ENCODE measurements at places on chromosomes 1 and 21. TPM values are rescaled to one million over a fixed set of nuclear protein-coding genes. Genes with fewer than 3 reads are reported as not detected.
A peak's percentile ranks its signal among the peaks of the same experiment; 100 is the strongest.

GRCh38 chr1:228154670-228155571, 5.2 kb downstream of the GJC2 start:
- peaks cover 14% of the 10 kb centered on the region for H3K4me1 ChIP-seq
- no peak overlapping the region for H3K4me3 ChIP-seq
- H3K27ac ChIP-seq = no peak overlapping the region
- H3K27me3 ChIP-seq = no peaks in the 10 kb centered on the region
- no peaks in the 10 kb centered on the region for H3K36me3 ChIP-seq

DNA sequence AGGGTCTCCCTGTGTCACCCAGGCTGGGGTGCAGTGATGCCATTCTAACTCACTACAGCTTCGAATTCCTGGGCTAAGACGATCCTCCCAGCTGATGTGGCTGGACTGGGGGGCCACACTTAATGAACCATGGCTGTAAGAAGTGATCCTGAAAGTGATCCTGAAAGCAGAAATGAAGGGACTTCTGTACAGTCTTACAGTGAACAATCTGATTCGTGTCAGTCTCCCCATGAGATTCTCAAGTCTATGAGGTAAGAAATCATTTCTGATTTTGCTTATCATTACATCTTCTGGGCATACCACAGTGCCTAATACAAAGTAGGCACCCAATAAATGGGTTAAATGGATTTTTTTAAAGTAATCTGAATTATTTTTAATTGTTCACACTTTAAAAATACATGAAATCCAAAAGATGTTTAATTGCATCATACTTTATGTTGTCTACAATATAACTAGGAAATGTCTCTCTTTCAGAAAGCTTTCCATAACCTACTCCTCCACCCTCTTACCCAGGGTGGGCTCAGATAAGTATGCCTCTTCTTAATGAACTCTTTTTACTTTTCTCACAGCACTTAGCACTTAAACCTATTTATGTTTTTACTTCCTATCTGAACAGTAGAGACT, 21.5 kb downstream of the TUT4 start:
- DNase-seq = no peak
- no peaks in the 10 kb centered on the region for H3K27me3 ChIP-seq
- peaks cover 18% of the 10 kb centered on the region for H3K4me1 ChIP-seq

- H3K4me3 ChIP-seq = peak overlapping the region; percentile 94
- H3K27me3 ChIP-seq = no peaks in the 10 kb centered on the region
- DNase-seq = no peak
- peaks cover 49% of the 10 kb centered on the region for H3K4me1 ChIP-seq
- H3K36me3 ChIP-seq = peaks cover 8% of the 10 kb centered on the region
Measured at GRCh38 chr1:179881642-179882252, 338 bp upstream of the TOR1AIP1 start.

DNA sequence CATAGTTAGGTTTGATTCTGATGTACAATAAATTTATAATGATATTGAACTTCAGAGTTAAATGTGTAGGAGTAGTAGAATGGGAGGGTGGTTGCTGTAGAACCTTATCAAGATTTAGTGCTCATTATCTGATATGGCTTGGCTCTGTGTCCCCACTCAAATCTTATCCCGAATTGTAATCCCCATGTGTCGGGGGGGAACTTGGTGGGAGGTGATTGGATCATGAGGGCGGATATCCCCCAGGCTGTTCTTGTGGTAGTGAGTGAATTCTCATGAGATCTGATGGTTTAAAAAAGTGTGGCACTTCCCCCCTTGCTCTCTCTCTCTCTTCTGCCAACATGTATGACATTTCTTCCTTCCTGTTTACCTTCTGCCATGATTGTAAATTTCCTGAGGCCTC, 265.5 kb downstream of the GRIK1 start:
- no peak overlapping the region for H3K4me3 ChIP-seq
- H3K27me3 ChIP-seq = no peaks in the 10 kb centered on the region
- no peak for DNase-seq
- no peaks in the 10 kb centered on the region for H3K4me1 ChIP-seq

The MTARC2 gene
- total RNA-seq = not detected

The SAMSN1 gene
- total RNA-seq = 82.6 TPM

The FAAH gene
- 4.5 TPM for total RNA-seq

Measured in CD8-positive, alpha-beta memory T cell (primary cell).